ENCODE measurements at places on chromosomes 3 and 15.

DNA sequence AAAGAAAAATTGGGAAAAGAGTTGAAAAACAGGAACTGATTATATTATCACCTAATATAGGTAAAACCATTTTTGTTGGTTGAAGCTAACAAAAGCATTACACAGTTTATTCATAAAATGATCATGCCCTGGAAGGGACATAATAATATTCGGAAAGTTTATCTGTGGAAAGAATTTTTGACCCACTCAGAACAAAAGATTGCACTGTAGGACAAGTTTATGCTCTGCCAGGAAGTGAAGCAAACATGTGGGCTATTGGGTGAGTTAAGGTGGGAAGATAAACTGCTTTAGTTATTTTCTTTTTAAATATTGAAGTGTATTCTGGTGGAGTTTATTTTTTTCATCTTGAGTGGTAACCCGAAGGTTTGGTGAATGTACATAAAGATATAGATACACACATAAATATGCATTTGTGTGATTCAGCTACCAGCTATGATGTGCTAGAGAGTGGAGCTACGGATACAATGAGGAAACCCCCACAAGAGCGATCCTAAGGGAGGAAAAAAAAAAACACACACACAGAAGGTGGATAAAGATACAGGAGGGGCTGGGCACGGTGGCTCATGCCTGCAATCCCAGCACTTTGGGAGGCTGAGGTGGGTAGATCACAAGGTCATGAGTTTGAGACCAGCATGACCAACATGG lies 506.4 kb upstream of the THBS1 start:
- no peak for DNase-seq

DNA sequence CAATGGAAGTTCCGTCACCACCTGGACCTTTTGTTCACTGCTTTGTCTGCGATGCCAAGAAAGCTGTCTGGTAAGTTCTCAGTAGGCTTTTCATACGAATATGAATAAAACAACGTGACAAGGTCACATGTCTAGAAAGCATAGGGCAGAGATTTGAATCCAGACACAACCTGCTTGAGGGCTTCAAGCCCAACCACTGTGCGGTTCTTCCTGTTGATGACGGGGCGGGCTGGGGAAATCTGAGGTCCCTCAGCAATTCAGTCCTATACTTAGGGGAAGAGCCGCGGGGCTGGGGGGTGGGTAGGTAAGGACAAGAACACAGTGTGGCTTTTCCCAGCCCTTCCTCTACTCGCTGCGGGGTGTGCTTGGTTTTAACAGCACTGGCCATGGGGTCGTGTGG lies 32.4 kb upstream of the SMAD3 start:
- DNase-seq = no peak

DNA sequence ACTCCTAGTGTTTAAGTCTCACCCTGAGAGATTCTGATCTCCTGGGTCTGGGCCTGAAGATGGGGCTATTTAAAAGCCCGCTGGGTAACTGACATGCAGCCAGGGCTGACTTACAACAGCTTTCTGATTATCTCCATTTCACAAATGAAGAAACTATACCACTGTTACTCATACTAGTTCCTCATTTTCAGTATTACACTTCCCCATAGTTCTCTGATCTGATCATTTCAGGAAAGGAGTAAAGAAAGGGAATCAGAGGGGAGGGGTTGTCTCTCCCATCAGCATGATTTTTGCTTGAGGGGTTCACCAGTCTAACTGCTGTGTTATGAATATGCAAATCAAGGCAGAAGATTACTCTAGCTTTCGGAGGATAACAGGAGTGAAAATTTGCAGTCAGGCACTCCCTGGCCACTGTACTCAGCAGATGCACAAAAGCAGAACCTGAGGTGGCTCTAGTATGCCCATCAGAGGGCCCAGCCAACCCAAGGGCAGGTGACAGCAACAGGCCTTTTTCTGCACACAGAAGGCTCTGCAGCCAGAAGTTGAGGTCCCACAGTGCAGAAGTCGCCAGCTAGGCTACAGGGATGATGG lies 59.4 kb downstream of the DAPK2 start:
- no peak for DNase-seq

DNA sequence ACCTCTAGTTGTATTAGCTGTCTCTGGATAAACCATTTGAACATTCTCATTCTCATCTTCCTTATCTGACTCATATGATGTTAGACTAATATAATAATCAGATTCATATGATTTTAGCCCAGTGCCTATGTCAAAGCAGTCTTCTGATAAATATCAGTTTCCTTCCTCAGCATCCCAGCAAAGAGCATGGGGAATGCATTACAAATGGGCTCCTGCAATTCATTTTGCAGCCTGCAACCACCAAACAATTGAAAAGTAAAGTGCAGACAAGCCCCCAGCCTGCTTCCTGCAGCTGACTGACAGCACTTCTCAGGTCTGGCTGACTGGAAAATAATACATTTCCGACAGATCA lies 78.2 kb upstream of the STAC start:
- no peak for DNase-seq

DNA sequence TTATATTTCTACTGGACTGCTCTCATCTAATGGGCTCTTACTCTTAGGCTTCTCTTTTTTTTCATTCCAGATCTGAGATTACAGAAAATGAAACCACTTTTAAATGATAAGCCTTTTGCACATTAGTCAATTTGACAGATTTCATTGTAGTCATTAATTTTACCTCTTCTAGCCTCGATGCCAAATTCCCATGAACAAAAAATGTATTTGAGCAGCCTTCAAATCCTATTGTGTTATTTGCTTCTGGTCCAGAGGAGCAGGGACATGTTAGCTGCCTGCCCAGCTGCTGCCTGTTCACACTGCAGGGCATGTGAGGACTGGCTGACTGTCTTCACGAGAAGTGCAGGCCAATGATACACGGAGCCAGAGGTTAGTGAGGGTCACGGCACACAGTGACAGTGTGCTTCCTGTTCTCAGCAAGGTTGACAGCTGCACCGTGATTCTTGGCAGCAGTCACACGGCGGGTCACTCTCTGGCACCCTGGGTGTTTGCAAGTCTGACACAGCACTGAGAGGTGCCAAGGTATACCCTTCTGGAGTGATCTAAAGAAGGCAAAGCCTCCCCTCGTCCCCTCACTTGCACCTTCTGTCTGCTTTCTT lies 40.8 kb downstream of the KAT2B start:
- DNase-seq = peak; percentile 8

DNA sequence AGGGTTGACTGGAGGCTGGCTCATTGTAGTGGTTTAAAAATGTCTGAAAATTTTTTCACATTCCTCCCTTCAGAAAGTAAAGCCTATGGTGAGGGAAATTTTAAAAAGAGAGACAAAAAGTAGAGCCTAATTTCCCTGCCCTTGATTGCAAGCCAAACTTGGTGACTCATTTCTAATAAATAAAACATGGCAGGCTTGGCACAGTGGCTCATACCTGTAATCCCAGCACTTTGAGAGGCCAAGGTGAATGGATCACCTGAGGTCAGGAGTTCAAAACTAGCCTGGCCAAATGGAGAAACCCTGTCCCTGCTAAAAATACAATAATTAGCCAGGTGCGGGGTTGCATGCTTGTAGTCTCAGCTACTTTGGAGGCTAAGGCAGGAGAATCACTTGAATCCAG lies 18.9 kb upstream of the ARRDC4 start:
- no peak for DNase-seq

GRCh38 chr3:32021155-32021554 lies 39.6 kb downstream of the ZNF860 start:
- DNase-seq = no peak

DNA sequence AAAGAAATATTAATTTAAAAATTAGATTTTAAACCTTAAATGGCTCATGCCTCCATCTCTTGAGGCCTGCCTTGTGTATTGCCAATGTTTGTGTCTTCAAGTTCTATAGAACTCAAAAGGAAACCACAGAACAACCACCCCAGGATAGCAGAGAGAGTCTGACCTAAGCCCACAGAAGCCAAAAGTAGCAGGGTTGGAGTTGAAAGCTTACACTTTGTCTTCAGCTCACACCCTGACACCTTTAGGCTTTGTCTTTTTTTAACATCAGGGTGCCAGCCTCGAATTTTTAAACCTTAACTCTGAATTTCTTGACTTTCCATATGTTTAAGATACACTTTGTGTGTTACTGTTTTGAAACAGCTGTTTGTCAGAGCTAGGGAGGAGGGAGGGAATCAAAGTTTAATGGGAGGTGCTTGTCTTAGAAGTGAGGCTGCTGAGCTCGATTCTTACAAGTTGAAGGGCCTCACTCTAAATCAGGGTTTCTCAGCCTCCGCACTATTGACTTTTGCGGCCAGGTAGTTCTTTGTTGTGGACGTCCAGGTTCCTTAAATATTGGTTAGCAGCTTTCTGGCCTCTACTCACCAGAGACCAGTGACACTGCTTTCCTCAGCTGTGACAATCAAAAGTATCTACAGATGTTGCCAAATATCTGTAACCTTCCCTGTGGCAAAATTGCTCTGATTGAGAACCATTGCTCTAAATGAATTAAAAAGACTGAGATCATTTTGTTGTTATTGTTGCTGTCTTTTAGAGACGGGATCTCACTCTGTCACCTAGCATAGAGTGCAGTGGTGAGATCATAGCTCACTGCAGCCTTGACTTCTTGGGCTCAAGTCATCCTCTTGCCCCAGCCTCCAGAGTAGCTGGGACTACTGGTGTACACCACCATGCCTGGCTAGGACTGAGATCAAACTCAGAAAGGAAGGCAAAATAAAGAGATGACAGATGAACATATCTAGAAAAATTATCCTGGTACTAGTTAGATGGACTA lies 139.2 kb upstream of the EOMES start:
- DNase-seq = no peak

DNA sequence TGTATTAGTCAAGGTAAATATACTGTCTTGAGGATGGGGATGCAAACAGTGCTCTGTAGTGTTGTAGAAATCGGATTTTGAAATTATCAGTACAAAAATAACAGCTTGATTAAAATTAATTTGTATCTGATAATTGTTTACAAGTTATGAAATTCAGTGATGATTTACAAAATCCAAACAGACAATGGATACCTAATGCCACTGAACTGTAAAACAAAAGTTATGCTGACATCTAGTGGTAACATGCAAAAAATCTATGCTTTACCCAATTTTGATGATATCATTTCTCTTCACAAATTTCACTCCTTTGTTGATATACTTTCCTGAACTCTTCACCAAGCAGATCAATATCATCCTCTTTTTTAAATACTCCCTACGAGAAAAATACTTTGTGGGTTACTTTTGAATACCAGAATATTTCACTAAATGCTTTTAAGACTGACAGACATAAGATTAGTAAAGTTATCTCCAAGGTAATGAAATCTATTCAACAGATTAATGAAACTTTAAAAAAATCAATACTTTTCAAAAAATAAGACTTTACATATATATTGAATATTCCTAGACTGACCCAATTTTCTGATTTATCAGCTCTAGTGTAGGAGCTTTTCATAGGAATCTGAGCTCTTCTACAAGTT lies 36.0 kb downstream of the MNS1 start:
- no peak for DNase-seq

DNA sequence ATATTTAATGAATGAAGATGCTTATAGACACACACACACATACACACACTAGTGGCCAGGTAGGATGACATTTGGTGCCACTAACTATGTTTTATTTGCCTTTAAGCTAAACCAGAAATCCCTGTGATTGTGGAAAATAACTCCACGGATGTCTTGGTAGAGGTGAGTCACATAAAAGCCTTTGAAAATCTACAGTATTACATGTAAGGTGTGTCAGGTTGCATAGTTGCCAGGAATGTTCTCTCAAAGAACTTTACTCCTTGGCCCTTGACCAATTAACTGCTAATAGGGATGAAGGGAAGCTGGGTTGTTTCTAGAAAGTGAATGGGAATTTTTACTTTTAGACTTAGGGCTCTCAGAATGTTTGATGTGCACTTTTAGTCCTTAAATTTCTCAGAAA lies 9.9 kb downstream of the ZBED2 start:
- no peak for DNase-seq

DNA sequence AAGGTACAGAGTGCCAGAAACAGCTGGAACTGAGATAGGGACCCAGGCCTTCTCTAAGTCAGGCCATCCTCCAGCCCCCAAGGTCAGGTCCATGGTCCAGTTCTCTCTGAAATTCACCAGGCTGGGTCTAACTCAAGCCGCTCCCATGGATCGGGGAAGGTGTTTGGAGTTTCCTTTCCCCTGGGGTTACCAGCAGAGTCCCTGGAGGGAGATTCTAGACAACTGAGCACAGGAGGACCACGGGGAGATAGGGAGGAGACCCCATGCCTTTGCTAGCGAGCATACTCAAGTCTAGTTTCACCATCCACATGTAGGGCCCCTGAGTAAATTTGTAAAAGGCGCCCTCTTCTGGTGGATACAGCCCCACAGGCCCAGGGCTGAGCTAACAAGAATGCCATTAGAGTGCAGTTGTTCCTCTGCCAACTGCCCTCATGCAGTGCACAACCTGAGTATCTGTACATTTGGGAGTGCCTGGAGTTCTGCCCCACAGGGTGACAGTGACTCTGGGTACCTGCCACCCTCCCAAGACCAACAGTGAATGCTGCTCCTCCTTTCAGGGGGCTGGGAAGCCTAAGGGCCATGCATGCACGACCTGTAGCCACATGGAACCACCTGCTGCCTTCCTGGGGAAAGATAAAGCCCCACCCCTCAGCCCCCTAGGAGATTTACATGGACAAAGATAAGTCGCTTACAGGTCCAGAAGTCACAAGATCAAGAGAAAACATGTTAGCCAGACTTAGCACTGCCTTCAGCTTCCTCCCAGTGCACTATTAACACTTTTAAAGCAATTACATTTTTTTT lies 89.0 kb downstream of the IQSEC1 start:
- peak; percentile 24 for DNase-seq

DNA sequence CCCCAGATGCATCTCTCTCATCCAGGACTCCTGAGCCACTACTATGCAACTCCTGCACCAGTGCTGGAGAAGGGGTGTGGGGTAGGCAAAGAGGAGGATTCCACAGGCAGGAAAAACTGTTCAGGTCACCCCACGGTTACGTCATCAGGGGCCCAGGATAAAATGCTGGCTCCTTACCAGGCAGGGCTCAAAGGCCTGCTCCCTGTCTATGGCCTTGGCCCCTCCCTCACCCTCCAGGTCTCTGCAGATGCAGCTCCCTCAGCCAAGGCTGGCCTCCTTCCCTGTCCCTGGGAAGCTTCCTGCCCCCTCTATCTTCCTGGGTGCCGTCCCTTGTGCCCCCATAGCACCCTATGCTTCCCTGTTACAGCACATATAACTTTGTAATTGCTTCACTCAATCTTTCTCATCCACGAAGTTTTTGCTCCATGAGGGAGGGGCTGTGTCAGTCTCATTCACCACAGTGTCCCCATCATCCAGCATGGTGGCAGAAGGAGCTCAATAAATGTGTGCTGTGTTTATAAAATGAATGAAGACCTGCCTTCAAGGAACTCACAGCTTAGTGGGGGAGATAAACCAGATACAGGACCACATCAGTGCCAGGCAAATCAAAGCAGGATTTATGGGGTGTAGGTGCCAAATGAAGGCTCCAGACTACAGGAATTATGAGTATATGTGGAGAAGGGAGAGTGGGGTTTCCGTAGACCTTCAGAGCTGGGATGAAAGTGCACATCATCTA lies 18.6 kb downstream of the KBTBD13 start:
- DNase-seq = no peak

- no peak for DNase-seq
These were observed 194.5 kb upstream of the CFAP20DC start for GRCh38 chr3:59244343-59244742.

GRCh38 chr3:63934041-63934866 lies 22.1 kb upstream of the SCAANT1 start:
- peak; percentile 2 for DNase-seq

GRCh38 chr3:14285548-14285925 lies 106.9 kb downstream of the LSM3 start:
- no peak for DNase-seq

GRCh38 chr3:197949191-197949777 lies 706 bp upstream of the RPL35A start:
- no peak for DNase-seq

Measured in effector memory CD4-positive, alpha-beta T cell (primary cell).